ENCODE measurements at places on chromosomes 7 and 10.

- no peak for DNase-seq
These were observed 91.8 kb upstream of the TMEM168 start for GRCh38 chr7:112882022-112882421.

DNA sequence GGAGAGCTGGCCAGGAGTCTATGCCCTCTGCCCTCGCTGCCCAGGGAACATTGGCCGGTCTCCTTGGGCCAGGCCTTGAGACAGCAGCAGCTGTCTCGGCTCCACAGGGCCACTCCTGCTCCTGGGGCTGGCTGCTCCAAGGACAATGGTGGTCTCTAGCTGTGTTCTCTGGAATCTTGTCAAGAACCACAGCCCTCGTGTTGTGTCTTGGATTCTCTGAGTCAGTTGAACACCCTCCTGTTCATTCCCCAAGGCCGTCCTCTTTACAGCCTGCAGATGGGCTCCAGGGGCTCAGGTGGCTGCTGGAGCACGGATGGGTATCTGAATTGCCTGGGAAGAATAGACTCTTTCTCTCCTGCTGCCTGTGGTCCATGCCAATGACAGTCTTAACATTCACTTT is 511.1 kb downstream of the GLRX3 start:
- no peak for DNase-seq

GRCh38 chr10:131141645-131142516 is 169.6 kb downstream of the TCERG1L start:
- no peak for DNase-seq

DNA sequence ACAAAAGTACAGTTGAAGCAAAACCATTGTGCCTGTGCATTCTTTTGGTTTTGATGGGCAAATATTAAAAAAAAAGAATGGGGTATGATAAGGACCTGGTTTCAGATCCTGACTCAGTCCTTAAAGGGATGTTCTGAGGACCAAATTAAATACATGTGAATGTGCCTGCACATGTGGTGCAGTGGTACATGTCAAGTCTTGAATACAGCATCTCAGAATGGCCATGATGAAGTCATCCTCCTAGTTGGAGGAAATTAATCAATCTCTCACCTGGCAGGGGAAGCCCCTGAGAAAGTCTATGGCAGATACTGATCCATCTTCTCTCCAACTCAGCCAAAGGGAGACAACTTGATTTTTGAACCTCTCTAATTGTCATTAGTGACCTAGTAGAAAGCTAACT is 207.0 kb downstream of the SUGCT start:
- no peak for DNase-seq

- no peak for DNase-seq
These were observed 1.0 kb downstream of the YKT6 start for GRCh38 chr7:44201813-44202212.

- no peak for DNase-seq
These were observed 5.2 kb downstream of the ARL4A start for GRCh38 chr7:12692479-12693259.

DNA sequence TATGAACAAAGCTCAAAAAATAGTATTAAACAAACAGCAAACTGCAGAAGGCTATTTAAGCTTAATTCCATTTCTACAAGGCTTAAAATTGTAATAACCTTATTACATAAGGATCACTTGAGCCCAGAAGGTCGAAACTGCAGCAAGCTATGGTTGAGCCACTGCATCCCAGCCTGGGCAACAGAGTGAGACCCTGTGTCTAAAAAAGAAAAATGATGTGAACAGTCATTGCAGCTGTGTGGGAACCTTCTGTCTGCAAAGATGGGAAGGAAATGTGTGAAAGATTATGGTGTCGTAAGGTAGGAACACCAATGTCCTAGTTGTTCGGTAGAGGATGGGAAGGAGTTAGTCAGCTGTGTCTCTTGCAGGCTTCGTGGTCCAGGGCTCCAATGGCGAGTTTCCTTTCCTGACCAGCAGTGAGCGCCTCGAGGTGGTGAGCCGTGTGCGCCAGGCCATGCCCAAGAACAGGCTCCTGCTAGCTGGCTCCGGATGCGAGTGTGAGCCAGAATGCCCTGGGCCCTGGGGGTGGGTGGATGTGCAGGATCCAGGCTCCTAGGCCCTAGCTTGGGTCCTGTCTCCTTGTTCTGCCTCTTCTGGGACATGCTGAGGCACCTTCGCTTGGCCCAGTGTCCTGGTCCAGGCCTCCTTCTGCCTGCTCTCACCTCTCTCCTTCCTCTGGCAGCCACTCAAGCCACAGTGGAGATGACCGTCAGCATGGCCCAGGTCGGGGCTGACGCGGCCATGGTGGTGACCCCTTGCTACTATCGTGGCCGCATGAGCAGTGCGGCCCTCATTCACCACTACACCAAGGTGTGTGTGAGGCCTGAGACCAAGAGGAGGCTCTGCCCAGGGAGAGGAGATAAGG is 9.1 kb downstream of the C10orf62 start:
- DNase-seq = no peak

GRCh38 chr7:90242369-90243168 is 2.4 kb upstream of the CFAP69 start:
- no peak for DNase-seq

Data from HS-27A (cell line).